MM.1S (cell line): ENCODE measurements at places on chromosomes 4 and X.

DNA sequence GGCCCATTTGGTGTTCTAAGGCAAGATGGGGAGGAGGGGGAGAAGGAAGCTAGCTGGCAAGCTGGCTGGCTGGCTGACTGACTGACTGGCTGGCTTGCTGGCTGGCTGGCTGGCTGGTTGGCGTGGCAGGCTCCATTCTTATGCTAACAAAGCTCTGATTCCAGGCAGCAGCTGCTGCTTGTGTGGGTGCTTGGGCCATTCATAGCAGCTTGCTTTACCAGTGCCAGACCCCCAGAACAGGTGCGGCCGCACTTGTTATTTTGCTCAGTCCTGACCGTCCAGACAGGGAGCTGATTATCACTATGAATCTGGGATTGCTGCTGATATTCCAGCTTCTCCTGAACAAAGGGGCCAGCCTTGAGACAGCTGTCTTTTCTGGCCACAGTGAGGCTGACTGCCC is 131.2 kb upstream of the PAK3 start:
- no peak for DNase-seq

DNA sequence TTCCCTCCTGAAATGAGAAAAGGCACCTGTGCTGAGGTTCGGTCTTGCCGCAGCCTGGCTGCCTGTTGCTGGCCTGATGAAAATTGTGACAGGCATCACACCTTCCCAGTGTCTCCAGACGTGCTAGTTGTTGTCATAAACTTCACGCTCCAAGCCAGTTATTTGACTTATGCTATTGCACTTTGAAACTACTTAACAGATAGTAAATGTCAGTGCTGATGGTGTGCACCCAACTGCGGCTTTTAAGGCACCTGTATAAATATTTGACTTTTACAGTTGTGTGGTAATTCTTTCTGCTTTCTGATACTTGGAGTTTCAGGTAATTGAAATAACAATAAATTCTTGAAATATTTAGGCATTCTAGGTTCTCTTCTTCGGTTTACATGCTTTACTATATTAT is 1.8 kb downstream of the WWC2 start:
- DNase-seq, result no peak

DNA sequence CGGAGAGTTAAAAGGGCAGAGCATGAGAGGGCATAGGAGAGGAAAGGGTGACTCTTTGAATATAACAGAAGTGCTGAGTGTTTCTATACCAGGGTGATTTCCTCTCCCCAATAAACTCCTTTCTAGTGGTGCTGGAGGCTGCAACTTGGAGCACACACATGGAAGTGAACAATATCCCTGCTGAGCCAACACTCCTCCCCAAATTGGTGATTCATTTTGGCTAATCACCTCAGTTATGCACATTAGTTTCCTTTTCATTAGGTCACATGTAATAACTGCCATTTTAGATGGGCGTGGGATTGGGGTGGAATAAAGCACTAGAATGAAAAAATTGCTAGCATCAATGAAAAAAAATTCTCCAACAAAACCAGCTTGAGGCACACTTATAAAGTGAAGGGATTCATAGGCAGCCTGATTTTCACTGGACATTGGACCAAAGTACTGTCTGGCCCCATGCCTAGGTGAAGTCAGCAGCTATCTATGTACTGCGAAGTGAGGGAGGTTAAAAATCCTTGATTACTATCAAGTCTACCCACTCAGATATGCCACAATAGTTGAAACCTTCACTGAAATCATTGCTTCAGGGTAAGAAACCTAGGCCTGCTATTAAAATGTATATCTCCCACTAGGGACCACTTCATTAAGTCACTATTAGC is 174.0 kb downstream of the GLUD2 start:
- DNase-seq, result no peak

GRCh38 chr4:4601803-4602369 is 60.0 kb upstream of the STX18 start:
- DNase-seq, result no peak

GRCh38 chrX:39473812-39474211 is 623.9 kb downstream of the BCOR start:
- DNase-seq, result no peak

GRCh38 chr4:132284910-132285426 is 864.1 kb upstream of the PCDH10 start:
- DNase-seq, result no peak

DNA sequence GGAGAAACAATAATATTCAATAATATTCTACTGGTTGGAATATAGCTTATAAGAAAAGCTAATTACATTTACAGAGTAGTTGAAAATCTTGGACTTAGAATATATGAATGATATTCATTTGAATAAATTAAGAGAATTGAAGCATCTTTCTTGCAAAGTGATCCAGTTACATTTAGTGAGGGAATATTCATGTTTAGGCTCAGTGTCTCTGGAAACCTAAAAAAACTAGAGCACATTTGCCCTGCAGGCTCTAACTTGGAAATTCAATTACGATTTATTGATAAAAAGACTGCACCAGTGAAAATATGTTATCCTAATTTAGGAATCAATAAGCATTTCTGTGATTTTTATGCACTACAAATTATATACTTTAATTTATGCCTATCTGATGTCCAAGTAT is 58.3 kb upstream of the RAP1GDS1 start:
- no peak for DNase-seq

- DNase-seq, result no peak
Observed at GRCh38 chr4:152009031-152009670, 248.3 kb upstream of the GATB start.

DNA sequence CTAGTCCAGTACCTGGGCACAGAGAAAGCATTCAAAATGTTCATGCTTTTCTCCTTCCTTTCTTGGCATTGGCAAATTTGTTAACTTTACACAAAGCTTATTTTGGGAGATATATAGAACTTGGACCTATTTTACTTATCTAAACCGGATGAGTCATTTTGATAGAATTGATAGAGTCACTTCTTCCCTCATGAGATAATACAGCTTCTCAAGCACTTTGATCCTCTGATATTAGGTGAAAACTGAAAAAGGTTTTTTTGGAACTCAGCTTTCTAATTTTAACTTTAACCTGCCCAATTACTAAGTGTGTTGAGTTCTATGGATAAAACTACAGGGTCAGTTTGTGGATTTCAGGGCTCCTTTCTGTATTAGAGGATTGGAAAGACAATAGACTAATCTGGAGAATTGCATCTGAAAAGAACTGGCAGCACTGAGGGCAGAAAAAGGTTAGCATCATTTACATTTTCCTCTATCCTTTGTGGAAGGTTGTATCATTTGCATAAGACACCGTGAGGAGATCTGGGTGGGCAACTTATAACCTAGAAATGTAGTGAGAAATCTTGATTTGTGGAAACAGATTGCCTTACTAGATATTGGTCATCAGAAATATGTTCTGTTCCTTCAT is 2.4 kb downstream of the WDR44 start:
- no peak for DNase-seq

DNA sequence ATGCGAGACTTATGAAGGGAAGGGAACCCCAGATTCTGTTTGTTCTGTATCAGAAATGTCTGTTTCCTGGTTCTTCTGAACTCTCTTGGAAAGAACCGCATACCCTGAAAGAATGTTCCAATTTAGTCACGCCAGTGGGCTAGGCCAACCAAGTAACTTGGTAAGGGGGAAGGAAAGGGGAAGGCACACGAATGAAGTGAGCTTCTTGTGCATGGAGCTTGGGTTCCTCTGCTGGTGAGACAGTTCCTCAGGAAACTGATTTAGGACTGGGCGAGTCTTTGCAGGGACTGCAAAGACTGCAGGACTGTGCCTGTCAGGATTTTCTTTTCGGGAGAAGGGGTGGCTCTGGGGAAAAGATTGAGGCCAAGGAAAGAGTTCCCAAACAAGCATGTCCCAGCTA is 35.6 kb downstream of the FRMPD3 start:
- no peak for DNase-seq

DNA sequence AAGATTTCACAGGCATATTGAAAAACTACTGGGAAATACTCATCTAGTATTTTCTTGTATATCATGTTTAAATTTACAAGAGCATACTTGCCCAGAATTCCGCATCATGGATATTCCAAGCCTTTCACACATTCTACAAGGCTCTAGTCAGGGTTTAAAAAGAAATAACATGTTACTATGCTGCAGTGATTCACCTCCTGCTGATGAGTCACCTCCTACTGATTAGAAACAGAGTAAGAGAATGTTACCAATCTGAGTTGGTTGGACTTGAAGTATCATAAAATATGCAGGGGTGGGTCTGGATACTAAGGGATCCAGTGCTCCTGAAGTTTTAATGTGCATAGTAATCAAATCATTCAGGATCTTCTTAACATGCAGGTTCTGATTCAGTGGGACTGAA is 192.0 kb upstream of the ANK2 start:
- DNase-seq, result no peak

DNA sequence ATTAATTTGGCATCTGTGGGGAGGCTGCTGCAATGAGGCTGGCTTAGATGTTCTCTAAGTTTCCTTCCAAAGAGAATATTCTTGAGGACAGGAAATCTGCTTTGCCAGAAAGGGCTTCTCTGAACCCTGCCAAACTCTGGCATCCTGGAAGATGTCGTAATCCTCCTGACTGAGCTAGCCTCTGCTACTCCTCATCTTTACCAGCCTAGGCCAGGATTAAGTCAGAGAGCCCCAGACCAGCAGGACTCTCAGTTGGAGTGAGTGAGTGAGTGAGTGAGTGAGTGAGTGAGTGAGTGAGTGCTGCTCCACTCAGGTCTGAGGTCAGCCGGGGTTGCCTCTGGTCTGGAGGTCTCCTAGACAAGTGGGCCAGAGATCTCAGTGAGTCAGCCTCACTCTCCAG is 104.9 kb upstream of the SOD3 start:
- no peak for DNase-seq

DNA sequence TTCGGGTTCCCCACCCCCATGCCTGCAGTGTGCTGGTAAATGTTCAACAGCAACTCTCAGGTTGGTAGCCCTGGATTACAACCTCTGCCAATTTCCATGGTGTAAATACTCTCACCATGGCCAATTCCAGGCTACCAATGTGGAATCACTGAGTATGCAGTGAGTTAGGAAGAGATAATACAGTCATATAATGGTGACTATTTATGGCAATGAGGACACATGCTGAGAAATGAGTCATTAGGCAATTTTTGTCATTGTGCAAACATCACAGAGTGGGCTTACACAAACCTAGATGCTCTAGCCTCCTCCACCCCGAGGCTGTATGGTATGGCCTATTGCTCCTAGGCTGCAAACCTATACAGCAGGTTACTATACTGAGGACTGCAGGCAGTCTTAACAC is 4.6 kb upstream of the CLDN24 start:
- no peak for DNase-seq

DNA sequence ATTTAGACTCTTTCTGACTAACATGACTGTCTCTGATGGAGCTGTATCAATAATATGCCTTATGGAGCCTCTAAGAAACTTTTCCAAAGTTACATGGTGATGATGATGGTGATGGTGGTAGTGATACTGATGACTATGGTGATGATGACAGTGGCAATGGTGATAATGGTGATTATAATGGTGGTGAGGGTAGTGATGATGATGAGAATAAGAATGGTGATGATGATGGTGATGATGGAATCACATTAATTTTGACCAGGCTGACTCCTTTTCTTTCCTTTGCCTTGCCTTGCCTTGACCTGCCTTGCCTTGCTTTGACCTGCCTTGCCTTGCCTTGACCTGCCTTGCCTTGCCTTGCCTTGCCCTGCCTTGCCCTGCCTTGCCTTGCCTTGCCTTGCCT is 31.7 kb upstream of the AREG start:
- DNase-seq, result no peak

DNA sequence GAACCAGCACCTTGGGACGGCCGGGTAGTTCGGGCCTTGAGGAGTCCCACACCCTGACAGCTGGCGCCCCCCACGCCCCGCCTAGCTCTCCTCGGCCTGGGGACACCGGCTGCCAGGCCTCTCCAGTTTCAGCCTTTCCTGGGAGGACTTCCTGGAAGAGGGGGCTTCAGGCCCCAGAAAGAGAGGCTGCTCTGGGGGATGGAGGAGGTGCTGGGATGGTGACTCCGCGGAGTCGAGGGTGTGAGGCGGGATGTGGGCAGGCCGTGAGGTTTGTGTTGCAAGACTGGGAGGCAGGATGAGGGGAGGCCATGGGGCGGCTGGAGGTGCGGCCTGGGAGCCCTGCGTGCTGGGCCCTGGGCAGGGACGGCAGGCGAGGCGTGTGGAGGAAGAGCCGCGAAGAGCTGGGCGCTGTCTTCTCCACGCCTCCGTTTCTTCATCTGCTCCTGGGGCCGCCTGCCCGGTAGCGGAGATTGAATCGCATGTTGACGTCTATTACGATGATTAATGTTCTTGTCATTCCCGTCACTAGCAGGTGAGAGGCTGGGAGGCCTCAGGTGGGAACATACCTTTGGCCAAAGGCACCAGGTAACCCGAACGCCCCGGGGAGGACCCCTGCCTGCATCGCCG is 918 bp upstream of the FGFRL1 start:
- no peak for DNase-seq

GRCh38 chrX:13381514-13381913 is 61.7 kb upstream of the ATXN3L start:
- DNase-seq, result no peak

DNA sequence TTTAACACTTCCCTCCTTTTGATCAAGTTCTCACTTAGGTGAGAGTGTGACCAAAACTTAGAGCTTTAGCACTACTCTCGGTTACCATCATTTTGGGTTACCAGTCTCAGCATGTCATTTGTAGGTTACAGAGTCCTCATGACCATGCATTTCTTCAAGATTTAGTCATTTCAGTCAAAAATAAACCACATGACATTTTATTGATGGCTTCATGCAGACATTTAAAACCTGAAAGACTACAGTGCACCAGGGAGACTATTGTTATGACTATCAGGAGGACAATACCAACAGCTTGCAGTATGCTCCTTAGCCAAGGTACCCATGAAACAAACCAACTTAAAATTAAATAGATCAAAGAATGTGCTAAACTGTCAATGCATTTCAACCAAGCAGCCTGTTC is 498.1 kb upstream of the FSTL5 start:
- no peak for DNase-seq

DNA sequence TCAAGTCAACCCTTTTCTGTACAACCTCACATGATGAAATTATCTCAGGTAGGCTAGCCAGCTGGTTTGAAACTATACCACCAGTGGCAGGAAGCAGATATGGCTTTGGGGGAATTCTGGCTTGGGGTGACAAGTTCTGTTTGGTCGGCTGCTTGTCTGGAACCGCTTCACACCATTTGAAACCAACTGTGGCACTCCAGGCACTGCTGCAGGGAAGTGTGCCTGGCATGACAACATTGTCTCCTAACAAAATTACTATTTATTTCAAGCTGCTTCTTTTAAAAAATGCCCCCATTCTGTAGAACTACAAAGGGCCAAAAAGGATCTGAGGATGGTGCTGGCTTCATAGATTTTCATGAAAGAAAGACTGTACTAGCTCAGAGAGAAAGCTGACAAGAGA is 37.1 kb upstream of the GPM6B start:
- no peak for DNase-seq

GRCh38 chr4:73742490-73743160 is 2.3 kb downstream of the CXCL8 start:
- DNase-seq, result no peak

DNA sequence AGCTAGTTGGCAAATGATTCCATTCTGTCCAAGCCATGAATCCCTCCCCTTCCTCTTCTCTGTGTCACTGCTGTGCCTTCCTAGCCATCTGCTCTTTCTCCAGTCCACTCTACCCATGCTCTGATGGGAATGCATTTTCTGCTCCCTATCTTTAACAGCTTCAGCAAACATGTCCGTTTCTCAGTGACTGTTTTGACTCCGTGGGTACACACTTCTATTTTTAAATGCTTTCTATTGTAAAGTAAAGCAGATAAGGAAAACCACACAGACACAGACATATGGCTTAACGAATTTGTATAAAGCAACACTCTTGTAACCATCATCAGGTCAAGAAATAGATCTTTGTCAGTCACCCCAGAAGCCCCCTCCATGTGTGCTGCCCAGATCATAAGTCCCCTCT is 72.4 kb upstream of the KLHL13 start:
- DNase-seq, result no peak

- no peak for DNase-seq
Observed at GRCh38 chr4:144723471-144723870, 77.5 kb downstream of the HHIP start.
